T-cell (primary cell): ENCODE measurements at places on chromosomes 16 and 17. TPM values are rescaled to one million over a fixed set of nuclear protein-coding genes. Genes with fewer than 3 reads are reported as not detected.

Gene CCL7
- not detected for total RNA-seq

Gene CCL5
- 298 TPM for total RNA-seq

Gene CTF1
- not detected for total RNA-seq

Gene CCL4
- total RNA-seq: 20.4 TPM

Gene PDIA2
- 0.38 TPM for total RNA-seq

Gene PPL
- not detected for total RNA-seq

Gene OR1F1
- total RNA-seq: not detected

Gene ST6GALNAC2
- total RNA-seq: 4.7 TPM

Gene RNF157
- 61.9 TPM for total RNA-seq

Gene HS3ST4
- not detected for total RNA-seq

Gene CBFB
- total RNA-seq: 88.5 TPM

Gene ANKFN1
- not detected for total RNA-seq

Gene LRRC37B
- 65.4 TPM for total RNA-seq

Gene COG7
- 15.8 TPM for total RNA-seq

Gene TBC1D28
- 0.39 TPM for total RNA-seq

Gene IRX5
- not detected for total RNA-seq

Gene TSPOAP1
- 17.5 TPM for total RNA-seq

Gene RGS9
- 4.2 TPM for total RNA-seq

Gene ORMDL3
- 88.3 TPM for total RNA-seq

Gene CCDC57
- total RNA-seq: 88.4 TPM

Gene LPO
- not detected for total RNA-seq

Gene LDHD
- total RNA-seq: not detected

Gene CHP2
- not detected for total RNA-seq

Gene ZACN
- total RNA-seq: 0.32 TPM

Gene TMEM114
- total RNA-seq: not detected

Gene G6PC1
- 0.20 TPM for total RNA-seq

Gene EFNB3
- not detected for total RNA-seq

Gene EME1
- total RNA-seq: 1.5 TPM

Gene ANTKMT
- total RNA-seq: 24.4 TPM

Gene CLEC18A
- 2.8 TPM for total RNA-seq

Gene TBX4
- total RNA-seq: not detected

Gene NPIPA8
- 0.36 TPM for total RNA-seq

Gene HYDIN
- total RNA-seq: not detected

Gene ASGR1
- 0.82 TPM for total RNA-seq

Gene CHST4
- 0.23 TPM for total RNA-seq

Gene PRR11
- total RNA-seq: 1.1 TPM

Gene PKD1
- 152 TPM for total RNA-seq

Gene TMEM235
- total RNA-seq: not detected

Gene SMIM5
- total RNA-seq: 0.35 TPM

Gene LGALS9B
- not detected for total RNA-seq

Gene CA5A
- total RNA-seq: not detected

Gene MMP28
- total RNA-seq: 10.7 TPM

Gene NXPH3
- total RNA-seq: not detected

Gene BOLA2
- 9.1 TPM for total RNA-seq

Gene IRX3
- total RNA-seq: not detected

Gene TBC1D3L
- 20.5 TPM for total RNA-seq

Gene ABR
- 125 TPM for total RNA-seq

Gene SCPEP1
- 24.2 TPM for total RNA-seq

Gene HLF
- total RNA-seq: 0.55 TPM

Gene CNTNAP1
- total RNA-seq: 18.3 TPM

Gene SSTR5
- not detected for total RNA-seq

Gene JPT1
- 33.3 TPM for total RNA-seq

Gene ITGAD
- total RNA-seq: 0.23 TPM

Gene NOTUM
- 0.13 TPM for total RNA-seq

Gene NLRC5
- total RNA-seq: 481 TPM

Gene CDRT15
- total RNA-seq: not detected
